ENCODE measurements at places on chromosomes 2 and 18. TPM values are rescaled to one million over a fixed set of nuclear protein-coding genes. Genes with fewer than 3 reads are reported as not detected.

Gene ADGRF3
- 0.28 TPM for total RNA-seq

Gene ASB18
- total RNA-seq, result not detected

Gene LRRTM1
- total RNA-seq, result not detected

Gene AKAIN1
- not detected for total RNA-seq

Gene FMNL2
- 81.4 TPM for total RNA-seq

Gene TLX2
- not detected for total RNA-seq

DNA sequence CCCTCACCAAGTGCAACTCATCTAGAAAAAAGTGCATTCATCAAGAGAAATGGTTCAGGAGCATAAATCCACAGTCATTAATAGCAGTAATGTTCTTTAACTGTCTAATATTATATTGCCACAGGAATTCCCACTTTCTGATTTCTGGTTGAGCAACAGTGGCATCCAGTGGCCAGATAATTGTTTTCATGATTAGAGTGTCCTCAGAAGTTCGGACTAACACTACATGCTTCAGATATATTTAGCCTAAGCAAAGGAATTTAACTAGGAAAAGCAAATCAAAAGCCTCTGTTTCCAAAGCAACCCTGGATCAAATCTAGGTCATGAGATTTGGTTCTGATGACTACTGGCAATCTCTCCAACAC lies 9.8 kb upstream of the ERBB4 start:
- no peaks in the 10 kb centered on the region for H3K27me3 ChIP-seq
- H3K36me3 ChIP-seq, result no peaks in the 10 kb centered on the region
- DNase-seq, result peak; percentile 40
- no peaks in the 10 kb centered on the region for H3K4me1 ChIP-seq

DNA sequence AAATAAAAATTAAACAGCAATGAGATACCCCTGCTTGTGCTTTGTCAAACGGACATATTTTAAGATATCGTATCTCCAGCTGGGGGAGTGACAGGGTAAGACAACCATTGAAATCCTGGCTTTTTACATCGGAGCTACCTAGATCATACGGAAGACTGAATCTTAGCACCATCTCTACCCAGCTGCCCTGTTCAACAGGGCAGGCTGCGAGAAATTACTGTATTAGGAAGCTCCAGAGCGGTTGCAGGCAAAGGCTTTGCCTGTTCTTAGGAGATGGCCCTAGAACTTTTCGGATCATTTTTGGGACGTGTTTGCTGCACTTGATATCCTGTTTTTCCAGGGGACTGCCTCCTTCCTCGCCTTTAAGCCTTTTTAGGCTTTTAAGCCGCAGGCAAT lies 2.0 kb upstream of the PRKCE start:
- peak overlapping the region; percentile 98 for H3K27ac ChIP-seq
- no peaks in the 10 kb centered on the region for H3K36me3 ChIP-seq
- DNase-seq, result no peak
- peaks cover 8% of the 10 kb centered on the region for H3K4me1 ChIP-seq

GRCh38 chr2:214624166-214624760 lies 185.2 kb downstream of the BARD1 start:
- H3K4me1 ChIP-seq, result no peaks in the 10 kb centered on the region
- no peak overlapping the region for H3K4me3 ChIP-seq
- no peaks in the 10 kb centered on the region for H3K36me3 ChIP-seq
- no peak overlapping the region for H3K27ac ChIP-seq
- DNase-seq, result no peak

- no peaks in the 10 kb centered on the region for H3K27me3 ChIP-seq
- no peaks in the 10 kb centered on the region for H3K36me3 ChIP-seq
- H3K4me1 ChIP-seq, result peaks cover 5% of the 10 kb centered on the region
These were observed 99.1 kb upstream of the PELI1 start for GRCh38 chr2:64243081-64244036.

DNA sequence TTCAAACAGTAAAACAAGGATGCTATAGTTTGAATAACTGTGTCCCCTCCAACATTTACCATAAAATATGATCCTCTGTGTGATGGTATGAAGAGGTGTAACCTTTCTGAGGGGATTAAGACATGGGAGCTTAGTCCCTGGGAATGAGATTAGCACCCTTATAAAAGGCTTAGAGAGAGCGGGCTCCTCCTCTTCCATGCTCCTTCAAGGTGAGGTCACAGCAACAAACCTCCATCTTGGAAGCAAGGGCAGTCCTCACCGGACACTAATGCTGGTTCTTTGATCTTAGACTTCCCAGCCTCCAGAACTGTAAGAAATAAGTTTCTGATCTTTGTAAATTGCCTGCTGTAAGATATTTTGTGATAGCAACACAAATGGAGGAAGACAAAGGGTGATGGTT lies 700.3 kb downstream of the TMEM182 start:
- no peaks in the 10 kb centered on the region for H3K4me1 ChIP-seq
- no peak overlapping the region for H3K27ac ChIP-seq
- H3K36me3 ChIP-seq, result no peaks in the 10 kb centered on the region
- DNase-seq, result no peak
- H3K27me3 ChIP-seq, result no peaks in the 10 kb centered on the region
- no peak overlapping the region for H3K4me3 ChIP-seq

DNA sequence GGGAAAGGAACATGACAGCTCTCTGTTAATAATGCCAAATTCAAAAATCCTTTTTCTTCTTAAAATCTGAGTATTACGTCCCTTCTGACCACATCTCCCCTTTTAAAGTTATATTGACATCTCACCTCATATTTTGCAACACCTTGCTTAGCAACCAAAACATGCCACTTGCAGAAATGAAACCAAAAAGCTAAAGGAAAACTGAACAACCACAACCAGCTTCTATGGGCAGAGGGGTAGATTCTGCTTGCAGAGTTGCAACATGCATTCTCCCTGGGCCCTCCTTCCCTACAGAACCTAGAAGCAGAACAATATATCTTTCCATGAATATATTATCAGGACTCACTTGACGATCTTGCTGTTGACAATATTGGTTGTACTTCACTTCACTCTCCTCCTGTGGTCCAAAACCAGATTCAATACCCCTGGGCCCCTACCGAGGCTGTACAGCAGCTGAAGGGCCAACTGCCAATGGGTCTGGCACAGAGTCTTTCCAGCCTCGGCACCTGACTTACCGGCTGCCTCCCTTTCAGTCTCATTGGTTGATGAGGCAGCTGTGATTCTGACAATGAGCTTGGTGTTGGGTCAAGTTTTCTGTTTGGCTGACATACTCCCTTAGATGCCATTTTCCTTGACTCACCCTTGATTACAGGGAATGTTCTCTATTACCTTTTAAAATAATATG lies 616.6 kb downstream of the ZEB2 start:
- no peaks in the 10 kb centered on the region for H3K4me1 ChIP-seq
- no peaks in the 10 kb centered on the region for H3K27me3 ChIP-seq
- no peak for DNase-seq

DNA sequence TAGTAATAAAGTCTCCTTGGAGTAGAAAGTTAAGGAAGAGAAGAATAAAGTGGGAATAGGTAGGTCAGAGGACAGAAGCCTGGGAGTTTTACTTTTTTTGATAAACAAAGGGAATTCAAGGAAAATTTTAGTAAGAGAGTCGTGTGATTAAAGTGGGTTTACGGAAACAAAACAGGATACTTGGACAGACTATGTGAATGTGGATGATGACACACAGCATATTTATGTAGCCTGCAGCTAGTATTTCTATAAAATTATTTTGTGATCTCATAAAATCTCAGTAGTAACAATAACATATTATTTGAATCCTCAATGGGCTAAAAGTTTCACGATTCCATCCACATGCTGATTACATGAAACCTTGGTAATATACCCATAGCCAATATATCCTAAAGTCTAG lies 450.7 kb upstream of the PIK3C3 start:
- H3K27ac ChIP-seq, result no peak overlapping the region
- H3K4me1 ChIP-seq, result no peaks in the 10 kb centered on the region
- H3K4me3 ChIP-seq, result no peak overlapping the region
- DNase-seq, result no peak
- H3K36me3 ChIP-seq, result no peaks in the 10 kb centered on the region

GRCh38 chr2:8620611-8621382 lies 61.1 kb upstream of the ID2 start:
- no peaks in the 10 kb centered on the region for H3K36me3 ChIP-seq
- peaks cover 9% of the 10 kb centered on the region for H3K4me1 ChIP-seq
- H3K27ac ChIP-seq, result no peak overlapping the region
- no peak overlapping the region for H3K4me3 ChIP-seq

DNA sequence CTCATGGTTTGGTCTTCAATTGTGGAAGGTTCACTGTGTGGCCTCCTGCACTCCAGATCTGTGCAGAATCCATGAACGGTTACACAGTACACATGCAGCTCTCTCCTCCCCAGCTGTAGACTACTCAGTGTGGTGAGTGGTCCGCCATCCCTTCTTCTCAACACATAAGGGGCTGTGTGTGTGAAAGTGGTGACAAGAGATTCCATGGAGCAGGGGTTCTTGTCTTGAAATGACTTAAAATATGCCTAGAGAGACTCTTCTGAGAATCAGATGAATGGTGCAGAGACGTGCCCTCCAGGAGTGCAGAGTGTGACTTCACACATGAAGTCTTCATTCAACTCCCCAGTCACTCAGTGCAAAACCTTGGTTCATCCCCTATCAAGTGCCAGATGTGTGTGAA lies 151.0 kb upstream of the COPS8 start:
- H3K27ac ChIP-seq, result no peak overlapping the region
- H3K36me3 ChIP-seq, result no peaks in the 10 kb centered on the region
- H3K4me1 ChIP-seq, result no peaks in the 10 kb centered on the region
- H3K4me3 ChIP-seq, result no peak overlapping the region
- no peaks in the 10 kb centered on the region for H3K27me3 ChIP-seq
- no peak for DNase-seq

DNA sequence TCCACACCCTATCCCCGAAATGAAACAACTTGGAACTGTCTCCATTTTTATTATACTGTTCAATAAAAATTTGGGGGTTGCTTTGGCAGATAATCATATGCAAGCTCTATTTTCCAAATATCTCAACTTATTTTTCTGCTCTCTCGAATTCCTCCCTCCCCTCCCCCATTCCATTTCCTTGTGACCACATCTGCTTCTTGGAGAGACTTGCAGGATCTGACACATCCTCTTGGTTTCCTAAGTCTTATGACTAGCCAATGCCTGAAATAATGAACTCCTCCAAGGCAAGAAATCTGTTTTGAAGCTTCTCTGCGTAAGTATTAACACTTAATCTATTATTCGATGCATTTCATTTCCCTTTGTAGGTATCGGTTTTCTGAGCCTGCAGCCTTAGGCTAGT lies 16.1 kb downstream of the TGIF1 start:
- H3K4me3 ChIP-seq, result no peak overlapping the region
- no peak overlapping the region for H3K27ac ChIP-seq
- no peaks in the 10 kb centered on the region for H3K27me3 ChIP-seq
- H3K4me1 ChIP-seq, result peaks cover 8% of the 10 kb centered on the region

DNA sequence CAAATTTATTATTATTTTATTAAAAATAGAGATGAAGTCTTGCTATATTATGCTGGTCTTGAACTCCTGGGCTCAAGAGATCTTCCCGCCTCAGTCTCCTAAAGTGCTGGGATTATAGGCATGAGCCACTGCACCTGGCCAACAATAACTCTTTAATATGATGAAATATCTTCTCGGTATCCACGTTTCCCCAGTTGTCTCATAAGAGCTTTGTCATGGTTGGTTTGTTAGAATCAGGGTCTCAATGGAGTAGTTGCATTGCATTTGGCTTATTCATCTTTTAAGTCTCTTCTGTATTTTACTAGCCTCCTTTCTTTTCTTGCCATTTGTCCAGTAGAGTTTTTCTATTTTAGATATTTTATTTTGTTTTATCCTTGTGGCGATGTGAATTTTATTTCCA lies 32.7 kb upstream of the DLX2 start:
- H3K4me3 ChIP-seq, result no peak overlapping the region
- no peaks in the 10 kb centered on the region for H3K27me3 ChIP-seq
- no peak overlapping the region for H3K27ac ChIP-seq
- no peaks in the 10 kb centered on the region for H3K36me3 ChIP-seq

DNA sequence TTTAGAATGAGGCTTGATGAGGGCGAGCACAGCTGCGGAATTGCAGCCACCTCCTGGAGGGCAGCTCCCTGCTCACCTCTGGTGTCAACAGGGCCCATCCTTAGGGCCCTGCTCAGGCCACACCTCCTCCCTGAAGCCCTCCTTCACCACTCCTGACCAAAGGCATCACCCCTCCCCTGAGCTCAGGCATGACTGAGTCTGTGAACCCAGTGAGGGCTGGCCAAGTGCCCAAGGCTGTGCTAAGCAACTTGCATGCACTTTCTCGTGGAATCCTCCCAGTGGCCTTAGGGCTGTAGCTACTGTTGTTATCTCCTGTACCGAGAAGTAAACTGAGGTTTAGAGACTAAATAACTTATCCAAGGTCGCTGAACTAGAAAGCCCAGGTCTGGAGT lies 101.7 kb downstream of the KLHL29 start:
- DNase-seq, result no peak
- no peak overlapping the region for H3K27ac ChIP-seq
- H3K4me1 ChIP-seq, result no peaks in the 10 kb centered on the region
- no peak overlapping the region for H3K4me3 ChIP-seq

- no peak overlapping the region for H3K4me3 ChIP-seq
- H3K4me1 ChIP-seq, result peaks cover 2% of the 10 kb centered on the region
- no peak for DNase-seq
These were observed 10.8 kb downstream of the DUSP19 start for GRCh38 chr2:183089192-183089851.

DNA sequence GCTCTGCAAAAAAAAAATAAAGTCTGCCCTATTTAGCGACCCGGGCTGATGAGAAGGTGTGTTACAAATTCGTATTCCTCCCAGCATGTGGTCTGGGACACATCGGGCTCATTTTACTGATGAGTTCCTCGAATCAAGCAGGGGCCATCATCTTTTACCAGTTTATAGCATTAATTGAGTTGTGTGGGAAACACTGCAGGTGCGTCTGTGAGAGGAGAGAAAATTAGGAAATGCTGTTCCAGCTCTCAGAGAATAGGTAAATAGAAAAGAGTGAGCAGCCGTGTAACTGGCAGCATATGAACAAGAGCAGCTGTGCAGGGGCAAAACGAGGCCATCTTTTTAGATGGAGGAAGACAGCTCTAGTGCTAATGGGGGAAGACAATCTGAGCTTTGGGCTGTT lies 216.7 kb downstream of the SETBP1 start:
- H3K27me3 ChIP-seq, result no peaks in the 10 kb centered on the region
- H3K4me3 ChIP-seq, result no peak overlapping the region
- H3K27ac ChIP-seq, result no peak overlapping the region
- H3K4me1 ChIP-seq, result peaks cover 9% of the 10 kb centered on the region
- no peak for DNase-seq

DNA sequence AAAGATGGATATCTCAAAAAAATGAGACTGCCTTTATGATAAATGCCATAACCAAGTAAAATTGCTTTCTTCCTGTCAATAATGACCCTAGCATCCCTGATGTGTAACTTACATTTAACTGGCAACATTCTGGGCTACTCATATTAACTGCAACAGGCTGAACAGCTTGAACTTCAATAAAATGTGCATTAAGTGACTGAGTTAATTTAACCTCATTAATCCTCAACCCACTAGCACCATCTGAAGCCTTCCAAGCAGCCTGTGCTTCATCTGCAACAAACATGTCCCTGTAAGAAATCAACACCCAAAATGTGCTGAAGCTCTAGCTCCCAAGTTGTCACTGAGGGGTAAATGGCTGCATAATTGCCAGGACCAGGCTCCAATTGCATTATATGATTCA lies 296.2 kb upstream of the ZC3H15 start:
- no peaks in the 10 kb centered on the region for H3K4me1 ChIP-seq
- no peak for DNase-seq
- no peak overlapping the region for H3K4me3 ChIP-seq
- H3K27me3 ChIP-seq, result no peaks in the 10 kb centered on the region

GRCh38 chr2:236991874-236992273 lies 93.8 kb upstream of the COPS8 start:
- H3K27me3 ChIP-seq, result no peaks in the 10 kb centered on the region
- H3K4me3 ChIP-seq, result no peak overlapping the region
- no peaks in the 10 kb centered on the region for H3K36me3 ChIP-seq
- no peak for DNase-seq
- H3K27ac ChIP-seq, result no peak overlapping the region

- H3K4me1 ChIP-seq, result no peaks in the 10 kb centered on the region
- H3K27ac ChIP-seq, result no peak overlapping the region
- no peaks in the 10 kb centered on the region for H3K36me3 ChIP-seq
These were observed 111.7 kb upstream of the CSRNP3 start for GRCh38 chr2:165357758-165358157.

Data from lung (tissue), 17 donors.